ENCODE measurements at places on chromosomes 7 and 10. TPM values are rescaled to one million over a fixed set of nuclear protein-coding genes. Genes with fewer than 3 reads are reported as not detected.

Gene BAMBI
- total RNA-seq = 19.4 TPM

Gene ASAH2B
- total RNA-seq = 5.0 TPM

Gene SFTPA2
- total RNA-seq = not detected

DNA sequence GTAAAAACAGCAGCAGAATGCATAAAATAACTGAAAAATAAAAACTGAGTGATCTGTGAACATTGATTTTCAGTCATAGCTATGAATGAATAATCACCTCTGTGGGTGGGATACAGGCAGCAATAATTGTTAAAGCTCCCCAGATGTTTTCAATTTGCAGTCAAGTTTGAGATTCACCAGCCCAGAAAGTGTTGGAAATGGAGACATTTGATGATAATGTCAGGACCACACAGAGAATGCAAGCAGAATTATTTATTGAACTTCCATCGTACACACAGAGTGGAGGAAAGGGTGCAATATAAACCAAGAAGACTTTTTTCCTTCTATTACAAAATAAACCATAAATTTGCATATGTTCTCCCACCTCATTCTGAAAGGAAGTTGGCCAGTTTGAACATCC lies 601.7 kb downstream of the ANKRD7 start:
- no peak overlapping the region for H3K27ac ChIP-seq
- no peaks in the 10 kb centered on the region for H3K4me1 ChIP-seq
- H3K36me3 ChIP-seq = no peaks in the 10 kb centered on the region
- no peaks in the 10 kb centered on the region for H3K27me3 ChIP-seq

DNA sequence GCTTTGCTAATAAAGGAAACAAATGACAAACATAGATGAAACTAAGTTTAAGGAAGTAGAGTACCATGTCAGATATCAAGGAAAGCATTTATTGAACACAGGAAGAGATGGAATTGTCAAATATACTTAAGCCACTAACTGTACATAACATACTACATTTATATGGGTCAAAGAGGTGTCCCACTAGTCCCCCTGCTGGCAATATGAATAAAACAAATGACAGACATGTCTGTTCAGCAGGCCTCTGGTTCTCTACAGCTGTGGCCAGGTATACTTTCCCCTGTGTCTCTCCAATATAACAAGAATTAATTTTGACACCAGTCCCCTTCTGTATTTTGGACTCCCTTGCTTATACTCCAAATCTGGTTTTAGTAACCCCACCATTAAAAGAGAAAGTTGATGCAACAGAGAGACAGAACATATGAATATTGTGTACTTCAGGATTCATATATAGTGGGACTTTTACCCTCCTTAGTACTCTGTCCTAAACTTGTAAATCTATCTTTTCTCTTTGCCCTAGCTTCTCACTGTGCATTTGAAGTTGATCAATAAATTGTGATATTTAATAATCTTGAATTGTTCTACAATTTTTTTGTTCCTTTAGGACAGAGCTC lies 42.9 kb downstream of the CD36 start:
- DNase-seq = peak; percentile 35
- H3K36me3 ChIP-seq = no peaks in the 10 kb centered on the region
- no peaks in the 10 kb centered on the region for H3K27me3 ChIP-seq
- H3K4me3 ChIP-seq = no peak overlapping the region

Gene NUDCD3
- 58.3 TPM for total RNA-seq

DNA sequence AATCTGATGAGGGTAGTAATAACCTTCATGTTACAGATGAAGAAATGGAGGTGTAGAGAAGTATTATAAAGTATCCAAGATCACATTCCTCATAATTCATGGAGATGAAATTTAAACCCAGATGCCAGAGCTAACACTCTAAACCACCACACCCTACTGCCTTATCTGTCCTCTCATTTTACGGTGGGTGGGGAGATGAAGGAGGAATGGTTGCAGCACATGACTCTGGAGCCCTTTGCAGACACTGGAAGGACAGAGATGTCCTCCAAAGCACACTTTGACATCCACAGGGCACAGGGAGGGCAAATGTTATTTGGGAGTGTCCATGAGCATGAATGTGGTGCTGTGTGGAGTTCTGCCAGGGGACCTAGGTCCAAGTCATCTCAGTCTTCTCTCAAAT lies 1.1 kb downstream of the PLEKHS1 start:
- H3K27ac ChIP-seq = no peak overlapping the region
- H3K36me3 ChIP-seq = no peaks in the 10 kb centered on the region
- no peaks in the 10 kb centered on the region for H3K4me1 ChIP-seq
- peaks cover 6% of the 10 kb centered on the region for H3K27me3 ChIP-seq
- H3K4me3 ChIP-seq = no peak overlapping the region

GRCh38 chr10:75197906-75198305 lies 12.7 kb upstream of the VDAC2 start:
- no peak overlapping the region for H3K27ac ChIP-seq
- no peaks in the 10 kb centered on the region for H3K27me3 ChIP-seq
- H3K36me3 ChIP-seq = no peaks in the 10 kb centered on the region

DNA sequence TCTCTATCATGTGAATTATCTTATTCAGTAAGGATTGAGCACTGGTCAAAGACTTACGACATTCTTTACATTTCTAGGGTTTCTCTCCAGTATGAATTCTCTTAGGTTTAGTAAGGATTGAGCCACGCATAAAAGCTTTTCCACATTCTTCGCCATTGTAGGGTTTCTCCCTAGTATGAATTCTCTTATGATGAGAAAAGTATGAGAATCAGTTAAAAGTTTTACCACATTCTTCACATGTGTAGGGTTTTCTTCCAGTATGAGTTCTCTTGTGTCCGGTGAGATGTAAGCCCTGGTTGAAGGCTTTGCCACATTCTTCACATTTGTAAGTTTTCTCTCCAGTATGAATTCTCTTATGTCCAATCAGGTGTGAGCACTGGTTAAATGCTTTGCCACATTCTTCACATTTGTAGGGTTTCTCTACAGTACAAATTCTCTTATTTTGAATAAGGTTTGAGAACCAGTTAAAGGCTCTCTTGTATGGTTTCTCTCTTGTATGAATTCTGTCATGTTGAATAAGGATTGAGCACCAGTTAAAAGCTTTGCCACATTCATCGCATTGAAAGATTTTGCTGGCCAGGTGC lies 445.9 kb downstream of the ZNF479 start:
- H3K27me3 ChIP-seq = no peaks in the 10 kb centered on the region
- H3K4me3 ChIP-seq = no peak overlapping the region
- no peaks in the 10 kb centered on the region for H3K4me1 ChIP-seq
- H3K27ac ChIP-seq = no peak overlapping the region
- H3K36me3 ChIP-seq = no peaks in the 10 kb centered on the region

DNA sequence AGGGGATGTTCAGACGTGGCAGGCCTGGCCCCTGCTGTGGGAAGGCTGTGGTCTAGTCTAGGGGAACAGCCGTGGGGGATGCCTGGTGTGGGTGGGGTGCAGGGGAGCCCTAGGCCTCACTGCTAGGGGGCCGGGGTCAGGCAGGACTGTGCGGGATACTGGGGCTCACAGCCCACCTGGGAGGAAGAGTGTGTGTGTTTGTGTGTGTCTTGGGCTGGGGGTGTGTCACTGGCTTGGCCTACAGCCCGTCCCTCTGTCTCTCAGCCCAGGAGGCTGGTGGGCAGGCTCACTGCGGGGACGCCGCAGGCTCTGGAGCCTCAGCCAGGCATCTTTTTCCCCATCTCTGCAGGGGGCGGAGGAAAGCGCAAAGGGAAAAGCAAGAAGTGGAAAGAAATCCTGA lies 118.8 kb downstream of the GRK5 start:
- no peak for DNase-seq
- no peaks in the 10 kb centered on the region for H3K27me3 ChIP-seq
- H3K27ac ChIP-seq = no peak overlapping the region
- H3K4me3 ChIP-seq = no peak overlapping the region

Gene KLF14
- total RNA-seq = not detected

GRCh38 chr7:68147614-68148238 lies 1151.1 kb downstream of the TYW1 start:
- DNase-seq = no peak
- no peak overlapping the region for H3K4me3 ChIP-seq
- no peaks in the 10 kb centered on the region for H3K36me3 ChIP-seq
- H3K27me3 ChIP-seq = no peaks in the 10 kb centered on the region
- no peaks in the 10 kb centered on the region for H3K4me1 ChIP-seq
- no peak overlapping the region for H3K27ac ChIP-seq

DNA sequence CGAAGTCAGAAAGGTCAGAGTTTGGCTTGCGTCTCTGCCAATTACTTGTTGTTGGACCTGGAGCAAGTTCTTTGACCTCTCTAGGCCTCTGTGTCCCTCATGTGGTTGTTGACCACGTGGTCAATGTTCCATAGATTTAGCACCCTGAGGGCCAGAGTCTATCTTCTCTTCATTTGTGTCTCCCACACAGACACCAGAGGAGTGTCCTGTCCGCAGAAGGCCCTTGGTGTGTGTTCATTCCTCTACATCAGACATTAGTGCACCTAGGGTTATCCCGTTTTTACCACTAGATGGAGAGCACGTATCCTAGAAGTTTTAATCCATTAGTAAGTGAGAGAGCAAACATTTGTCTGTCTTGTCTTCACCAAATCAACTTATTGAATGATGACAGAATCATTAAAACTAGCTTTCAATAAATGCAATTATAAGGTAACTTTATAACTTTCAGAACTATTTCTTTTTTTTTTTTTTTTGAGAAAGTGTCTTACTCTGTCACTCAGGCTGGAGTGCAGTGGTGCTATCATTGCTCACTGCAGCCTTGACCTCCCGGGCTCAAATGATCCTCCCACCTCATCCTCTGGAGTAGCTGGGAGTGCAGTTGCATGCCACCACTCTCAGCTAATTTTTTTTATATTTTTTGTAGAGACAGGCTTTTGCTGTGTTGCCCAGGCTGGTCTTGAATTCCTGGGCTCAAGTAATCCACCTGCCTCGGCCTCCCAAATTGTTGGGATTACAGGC lies 122.5 kb upstream of the ANKRD1 start:
- DNase-seq = peak; percentile 16
- H3K4me1 ChIP-seq = no peaks in the 10 kb centered on the region
- no peaks in the 10 kb centered on the region for H3K36me3 ChIP-seq
- no peak overlapping the region for H3K27ac ChIP-seq

GRCh38 chr10:44178281-44178680 lies 206.6 kb downstream of the CXCL12 start:
- peaks cover 8% of the 10 kb centered on the region for H3K4me1 ChIP-seq
- peaks cover 8% of the 10 kb centered on the region for H3K27me3 ChIP-seq
- no peaks in the 10 kb centered on the region for H3K36me3 ChIP-seq

- H3K27ac ChIP-seq = no peak overlapping the region
- H3K4me1 ChIP-seq = no peaks in the 10 kb centered on the region
- peaks cover 29% of the 10 kb centered on the region for H3K27me3 ChIP-seq
Measured at GRCh38 chr7:64946772-64947171, 43.7 kb downstream of the ZNF273 start.

GRCh38 chr10:5108658-5109416 lies 14.6 kb downstream of the AKR1C3 start:
- no peaks in the 10 kb centered on the region for H3K36me3 ChIP-seq
- H3K27ac ChIP-seq = no peak overlapping the region
- H3K4me1 ChIP-seq = no peaks in the 10 kb centered on the region
- H3K27me3 ChIP-seq = no peaks in the 10 kb centered on the region
- H3K4me3 ChIP-seq = no peak overlapping the region

All from IMR-90 (cell line).